ENCODE measurements at places on chromosomes 5 and 9. TPM values are rescaled to one million over a fixed set of nuclear protein-coding genes. Genes with fewer than 3 reads are reported as not detected.

- no peaks in the 10 kb centered on the region for H3K4me1 ChIP-seq
- DNase-seq = no peak
- H3K4me3 ChIP-seq = no peak overlapping the region
- H3K27me3 ChIP-seq = peaks cover 46% of the 10 kb centered on the region
- no peak overlapping the region for H3K27ac ChIP-seq
Observed at GRCh38 chr9:2936221-2936620, 92.3 kb upstream of the PUM3 start.

- no peak for DNase-seq
- H3K36me3 ChIP-seq = no peaks in the 10 kb centered on the region
- H3K4me3 ChIP-seq = no peak overlapping the region
Observed at GRCh38 chr5:103523319-103523718, 39.3 kb downstream of the NUDT12 start.

DNA sequence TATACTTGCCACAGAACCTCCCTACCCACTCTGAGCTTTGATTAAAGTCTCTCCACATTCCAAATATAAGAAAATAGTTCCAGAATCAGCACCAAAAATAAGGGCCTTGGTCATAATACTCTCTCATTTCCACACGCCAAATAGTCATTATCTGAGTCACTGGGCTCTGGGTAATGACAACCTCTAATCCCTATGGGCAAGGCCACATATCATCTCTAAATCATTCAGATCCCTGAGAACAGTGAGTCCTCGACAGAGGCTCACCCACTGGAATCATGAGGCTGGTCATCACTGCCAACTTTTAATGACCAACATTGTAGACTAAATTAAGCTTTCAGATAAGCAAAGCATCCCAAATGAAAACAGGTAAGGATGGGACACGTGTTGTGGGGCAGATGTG, 28.1 kb downstream of the FAM114A2 start:
- no peak for DNase-seq
- no peak overlapping the region for H3K4me3 ChIP-seq

DNA sequence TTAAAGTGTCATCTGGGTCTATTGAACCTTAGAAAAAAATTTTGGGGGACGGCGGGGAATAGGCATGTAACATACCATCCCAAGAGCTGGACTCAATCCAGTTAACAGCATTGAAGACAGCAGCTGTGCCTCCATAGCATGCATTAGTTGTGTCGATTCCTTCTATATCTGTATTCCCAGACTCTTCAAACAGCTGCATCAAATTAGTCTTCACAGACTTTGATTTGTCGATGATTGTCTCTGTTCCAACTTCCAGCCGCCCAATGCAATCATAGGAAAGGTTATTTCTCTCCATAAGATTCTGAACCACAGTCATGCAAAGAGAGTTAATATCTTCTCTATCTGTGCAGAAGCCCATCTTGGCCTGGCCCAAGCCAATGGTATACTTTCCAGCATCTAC, 14.8 kb downstream of the HMGCS1 start:
- no peak for DNase-seq
- no peak overlapping the region for H3K4me3 ChIP-seq
- H3K36me3 ChIP-seq = peaks cover 24% of the 10 kb centered on the region
- H3K4me1 ChIP-seq = no peaks in the 10 kb centered on the region
- H3K27ac ChIP-seq = no peak overlapping the region
- no peaks in the 10 kb centered on the region for H3K27me3 ChIP-seq

GRCh38 chr9:104238668-104239067, 144.6 kb downstream of the SMC2 start:
- H3K4me3 ChIP-seq = no peak overlapping the region

DNA sequence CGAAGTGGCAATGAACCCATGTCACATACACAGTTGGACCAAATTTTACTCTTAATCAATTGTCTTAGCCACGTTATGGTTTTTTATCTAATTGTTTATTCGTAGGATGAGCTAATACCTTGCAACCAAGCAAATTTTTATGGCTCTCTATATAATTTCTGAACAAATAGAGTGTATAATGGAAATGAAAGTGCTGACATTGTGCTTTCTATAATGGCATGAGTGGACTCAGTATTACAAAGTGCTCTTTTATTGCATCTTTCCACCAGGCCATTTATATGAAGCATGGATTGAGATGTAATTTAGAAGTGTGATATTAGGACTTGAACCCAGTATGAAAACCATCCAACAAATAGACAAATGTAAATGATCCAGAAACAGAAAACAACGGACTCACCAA, 1096.0 kb downstream of the DTWD2 start:
- no peaks in the 10 kb centered on the region for H3K27me3 ChIP-seq
- no peak overlapping the region for H3K27ac ChIP-seq
- H3K4me3 ChIP-seq = no peak overlapping the region

- H3K27ac ChIP-seq = no peak overlapping the region
- H3K27me3 ChIP-seq = no peaks in the 10 kb centered on the region
- no peaks in the 10 kb centered on the region for H3K36me3 ChIP-seq
- peaks cover 12% of the 10 kb centered on the region for H3K4me1 ChIP-seq
Observed at GRCh38 chr9:100595391-100596199, 17.7 kb downstream of the CAVIN4 start.

- H3K4me1 ChIP-seq = no peaks in the 10 kb centered on the region
- no peaks in the 10 kb centered on the region for H3K27me3 ChIP-seq
- DNase-seq = no peak
- no peaks in the 10 kb centered on the region for H3K36me3 ChIP-seq
- no peak overlapping the region for H3K27ac ChIP-seq
Observed at GRCh38 chr5:145723516-145723915, 111.6 kb downstream of the PRELID2 start.

EGFLAM gene
- total RNA-seq = not detected

Measured in HCT116 (cell line).